ENCODE measurements at places on chromosomes 11 and 22.

DNA sequence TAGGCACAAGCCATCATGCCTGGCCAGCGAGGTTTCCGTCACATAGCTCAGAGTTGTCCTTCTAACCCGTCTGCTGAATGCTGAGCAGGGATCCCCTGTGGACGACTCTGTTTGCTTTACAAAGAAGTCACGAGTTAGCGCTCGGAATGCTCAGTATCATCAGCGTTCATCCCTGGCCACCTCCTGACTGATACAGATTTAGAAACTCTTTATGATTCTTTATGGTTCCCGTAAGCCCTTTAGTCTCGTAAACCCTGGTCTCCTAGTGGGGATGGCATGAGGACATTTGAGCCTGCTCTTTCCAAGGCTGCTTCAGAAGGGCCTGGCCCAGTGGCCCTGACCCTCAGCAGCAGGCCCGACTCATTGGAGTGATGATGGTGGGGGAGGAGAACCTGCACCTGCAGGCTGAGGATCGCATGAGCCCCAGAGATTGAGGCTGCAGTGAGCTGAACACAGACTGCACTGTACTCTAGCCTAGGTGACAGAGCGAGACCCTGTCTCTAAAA is 9.6 kb downstream of the PEX26 start:
- DNase-seq = no peak

- DNase-seq = no peak
Observed at GRCh38 chr11:1034456-1035295, 1.8 kb downstream of the MUC6 start.

GRCh38 chr11:12160231-12160630 is 49.8 kb downstream of the MICAL2 start:
- no peak for DNase-seq

GRCh38 chr11:43934601-43935423 is 7.6 kb upstream of the C11orf96 start:
- DNase-seq = no peak

GRCh38 chr11:72781313-72782080 is 12.3 kb downstream of the STARD10 start:
- no peak for DNase-seq

DNA sequence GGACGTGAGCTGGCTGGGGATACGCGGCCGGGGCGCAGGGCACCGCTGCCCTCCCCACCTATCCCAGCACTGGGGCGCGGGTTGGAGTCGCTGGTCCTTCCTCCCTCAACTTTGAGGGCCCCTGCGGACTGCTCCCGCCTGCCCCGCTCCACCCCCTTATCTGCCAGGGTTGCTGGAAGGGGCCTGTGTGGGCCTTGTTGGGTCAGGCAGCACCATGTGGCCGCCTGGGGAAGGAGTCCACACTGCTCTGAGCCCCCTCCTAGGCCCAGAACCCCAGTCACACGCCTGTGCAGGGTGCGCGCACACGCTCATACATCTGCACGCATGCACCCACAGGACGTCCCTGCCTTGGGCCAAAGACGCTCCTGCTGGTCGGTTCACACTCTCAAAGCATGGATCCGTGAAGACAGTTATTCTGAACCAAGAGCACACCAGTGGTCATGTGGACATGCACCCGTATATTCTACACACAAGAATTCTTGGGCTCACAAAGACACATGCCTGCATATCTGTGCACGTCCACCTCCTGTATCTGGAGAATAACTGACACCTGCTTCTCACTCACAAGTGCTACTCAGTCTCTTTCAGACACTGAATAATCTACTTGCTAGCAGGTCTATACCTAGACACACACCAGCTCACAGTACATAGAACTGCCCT is 710 bp downstream of the TUB start:
- no peak for DNase-seq

- peak; percentile 28 for DNase-seq
Observed at GRCh38 chr11:111663820-111664219, 61.6 kb downstream of the SIK2 start.

- no peak for DNase-seq
Observed at GRCh38 chr11:118694185-118694584, 14.7 kb upstream of the TREH start.

DNA sequence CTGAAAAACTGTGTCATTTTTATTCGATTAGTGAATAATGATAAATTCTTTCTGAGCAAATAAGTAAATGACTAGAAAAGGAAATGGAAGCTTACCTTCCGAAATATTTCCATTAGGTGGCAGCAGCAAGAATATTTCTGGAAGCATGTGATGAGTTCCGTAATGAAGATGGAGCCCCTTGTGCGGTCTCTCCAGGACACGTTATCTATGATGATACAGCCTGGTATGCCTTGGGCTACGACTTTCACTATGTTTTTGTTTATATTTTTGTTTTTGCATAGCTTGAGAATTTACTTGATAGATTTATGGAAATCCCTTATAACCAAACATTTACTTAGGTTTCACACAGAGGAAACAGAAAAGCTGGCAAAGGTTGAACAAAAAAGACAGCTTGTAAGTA is 25.7 kb downstream of the CASP5 start:
- DNase-seq = peak; percentile 50
